ENCODE measurements at places on chromosomes 1 and 21.

DNA sequence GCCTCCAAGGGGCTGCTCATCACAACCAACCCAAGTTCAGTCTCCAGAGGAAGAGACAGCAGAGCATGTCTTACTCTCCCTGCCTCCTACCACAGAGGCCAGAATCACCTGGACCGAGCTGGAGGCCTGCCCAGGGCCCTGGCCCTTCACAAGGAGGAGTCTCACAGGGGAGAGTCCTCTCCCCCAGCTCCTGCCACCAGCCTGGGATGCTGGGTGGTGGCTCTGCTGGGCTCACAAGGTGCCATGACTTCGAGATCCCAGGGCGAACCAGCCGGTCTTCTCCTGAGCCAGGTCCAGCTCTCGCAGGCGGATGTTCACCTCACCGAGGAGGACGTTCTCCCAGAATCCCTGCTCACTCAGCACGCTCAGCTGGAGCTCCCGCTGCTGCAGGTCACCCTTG lies 13.0 kb upstream of the PPP1R15B start:
- DNase-seq, result no peak

DNA sequence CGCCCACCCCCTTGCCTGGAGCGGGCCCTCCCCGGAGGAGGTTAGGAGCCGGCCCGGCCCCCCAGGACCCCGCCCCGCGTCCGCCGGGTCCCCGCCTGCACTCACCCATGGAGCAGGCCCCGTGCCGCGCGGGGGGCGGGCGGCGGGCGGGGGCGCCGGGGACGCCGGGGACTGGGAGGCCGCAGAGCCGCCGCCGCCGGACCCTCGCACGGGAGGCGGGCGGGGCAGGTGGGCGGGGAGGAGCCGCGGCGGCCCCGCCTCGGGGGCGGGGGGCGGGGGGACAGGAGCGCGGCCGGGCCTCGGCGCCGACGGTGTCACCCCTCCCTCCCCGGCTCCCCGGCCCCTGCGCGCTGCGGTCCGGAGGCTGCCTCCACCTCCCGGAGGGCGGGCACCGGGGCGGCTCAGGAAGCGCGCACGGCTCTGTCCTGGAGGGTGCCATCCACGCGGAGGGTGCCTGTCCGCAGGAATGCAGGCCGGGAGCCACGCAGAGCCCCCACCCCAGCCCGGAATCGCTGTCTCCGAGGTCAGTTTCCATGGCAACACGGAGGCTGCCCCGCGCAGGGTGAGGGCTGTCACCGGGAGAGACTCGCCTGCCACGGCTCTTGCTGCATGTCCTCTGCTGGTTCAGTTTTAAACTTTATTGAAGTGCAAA lies 5.9 kb upstream of the PLEKHG5 start:
- peak; percentile 62 for DNase-seq

GRCh38 chr21:44736291-44737004 lies 25.1 kb upstream of the TSPEAR start:
- DNase-seq, result no peak

GRCh38 chr1:247212012-247212411 lies 40.2 kb upstream of the ZNF124 start:
- DNase-seq, result no peak

DNA sequence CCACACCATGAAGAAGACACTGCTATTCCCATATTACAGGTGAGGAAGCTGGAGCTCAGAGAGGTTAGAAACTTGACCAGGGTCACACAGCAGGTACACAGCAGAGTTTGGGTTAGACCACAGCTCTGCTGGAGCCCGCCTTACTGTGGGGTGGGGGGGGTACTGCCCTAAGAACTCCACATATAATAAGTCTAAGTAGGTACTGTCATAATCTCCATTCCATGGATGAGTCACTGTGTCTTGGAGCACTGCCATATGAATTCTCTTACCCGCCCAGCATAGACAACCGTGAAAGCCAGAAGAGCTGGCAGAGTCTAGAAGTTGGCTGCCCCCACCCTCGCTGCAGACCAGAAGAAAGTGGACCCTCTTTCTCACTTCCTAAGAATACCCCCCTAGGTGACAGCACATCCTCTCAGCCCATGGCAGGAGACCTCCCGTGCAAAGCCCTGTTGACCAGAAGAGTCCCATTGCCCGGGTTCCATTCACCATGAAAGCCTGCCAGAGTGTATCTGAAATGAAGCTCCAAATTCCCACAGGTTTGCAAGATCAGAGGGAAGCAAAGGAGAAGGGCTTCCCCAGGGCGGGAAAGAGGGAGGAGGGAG lies 5.2 kb upstream of the PLA2G2D start:
- DNase-seq, result peak; percentile 55

GRCh38 chr1:20654104-20654690 lies 7.0 kb downstream of the DDOST start:
- no peak for DNase-seq

DNA sequence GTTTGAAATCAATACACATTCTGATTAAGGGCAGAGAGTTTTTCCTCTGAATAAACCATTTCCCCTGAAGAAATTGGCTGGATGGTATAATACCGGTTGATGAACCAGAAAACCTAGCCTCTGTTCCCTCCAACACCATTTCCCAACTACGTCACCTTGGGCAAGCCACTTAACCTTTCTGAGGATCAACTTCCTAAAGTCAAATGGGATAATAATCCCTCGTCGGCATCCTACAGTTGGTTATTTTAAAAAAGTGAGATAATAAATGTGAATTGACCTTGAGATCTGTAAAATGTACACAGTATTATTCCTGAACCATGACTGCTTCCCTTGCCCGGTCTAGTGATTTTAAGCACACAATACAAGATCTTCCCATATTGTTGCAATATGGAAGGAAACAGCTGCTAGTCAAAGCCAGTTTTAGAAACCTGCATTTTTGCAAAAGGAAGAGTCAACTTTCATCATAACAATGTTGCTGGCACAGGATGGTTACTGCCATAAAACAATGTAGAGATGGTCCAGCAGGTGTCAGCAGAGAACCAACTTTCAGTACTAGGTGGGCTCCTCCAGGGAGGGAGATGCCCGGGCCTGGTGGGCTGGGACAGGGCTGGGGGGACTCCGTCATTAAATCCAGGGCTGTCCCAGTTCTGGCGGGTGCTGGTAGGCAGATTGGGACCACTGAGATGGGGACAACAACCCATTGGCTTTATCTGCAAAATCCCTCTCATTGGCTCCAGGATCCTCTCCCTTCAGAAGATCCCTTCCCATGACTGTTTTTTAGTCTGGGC lies 5.2 kb upstream of the HLX start:
- peak; percentile 49 for DNase-seq

GRCh38 chr1:88134983-88135921 lies 548.8 kb upstream of the PKN2 start:
- no peak for DNase-seq

Measured in ACHN (cell line).